ENCODE measurements at places on chromosomes 16 and 17.

GRCh38 chr16:86626966-86627365 is 48.6 kb downstream of the FOXL1 start:
- DNase-seq, result no peak

DNA sequence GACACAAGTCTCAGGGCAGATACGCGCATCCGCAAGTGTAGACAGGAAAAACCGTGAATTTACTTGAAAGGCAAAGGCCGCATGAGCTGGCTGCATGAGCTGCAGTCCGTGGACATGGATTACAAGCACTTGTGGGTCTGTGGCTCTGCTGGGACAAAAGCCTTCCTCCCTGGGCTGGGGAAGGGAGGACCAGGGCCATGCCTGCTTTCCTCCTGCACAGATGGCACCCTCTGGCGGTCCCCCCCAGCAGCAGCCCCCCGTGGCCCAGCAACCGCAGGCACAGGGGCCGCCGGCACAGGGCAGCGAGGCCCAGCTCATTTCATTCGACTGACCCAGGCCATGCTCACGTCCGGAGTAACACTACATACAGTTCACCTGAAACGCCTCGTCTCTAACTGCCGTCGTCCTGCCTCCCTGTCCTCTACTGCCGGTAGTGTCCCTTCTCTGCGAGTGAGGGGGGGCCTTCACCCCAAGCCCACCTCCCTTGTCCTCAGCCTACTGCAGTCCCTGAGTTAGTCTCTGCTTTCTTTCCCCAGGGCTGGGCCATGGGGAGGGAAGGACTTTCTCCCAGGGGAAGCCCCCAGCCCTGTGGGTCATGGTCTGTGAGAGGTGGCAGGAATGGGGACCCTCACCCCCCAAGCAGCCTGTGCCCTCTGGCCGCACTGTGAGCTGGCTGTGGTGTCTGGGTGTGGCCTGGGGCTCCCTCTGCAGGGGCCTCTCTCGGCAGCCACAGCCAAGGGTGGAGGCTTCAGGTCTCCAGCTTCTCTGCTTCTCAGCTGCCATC is 1.7 kb upstream of the MRPL12 start:
- peak; percentile 19 for DNase-seq

DNA sequence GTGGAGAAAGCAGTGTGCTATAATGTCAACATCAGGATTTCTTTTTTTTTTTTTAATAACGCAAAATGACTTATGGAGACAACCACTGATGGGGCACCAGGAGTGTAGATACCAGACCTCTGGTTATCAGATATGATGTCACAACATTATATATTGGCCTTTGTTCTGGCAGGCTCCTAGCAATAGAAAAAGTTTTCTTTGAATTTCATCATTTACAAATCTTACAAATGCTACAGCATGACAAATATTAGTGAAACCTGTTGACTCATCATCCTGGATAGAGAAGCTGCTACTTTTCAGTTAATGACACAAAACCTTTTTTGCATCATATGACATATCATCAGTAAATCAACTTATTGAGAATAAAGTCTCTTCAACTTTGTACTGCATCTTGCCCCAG is 6.1 kb downstream of the THUMPD1 start:
- no peak for DNase-seq

DNA sequence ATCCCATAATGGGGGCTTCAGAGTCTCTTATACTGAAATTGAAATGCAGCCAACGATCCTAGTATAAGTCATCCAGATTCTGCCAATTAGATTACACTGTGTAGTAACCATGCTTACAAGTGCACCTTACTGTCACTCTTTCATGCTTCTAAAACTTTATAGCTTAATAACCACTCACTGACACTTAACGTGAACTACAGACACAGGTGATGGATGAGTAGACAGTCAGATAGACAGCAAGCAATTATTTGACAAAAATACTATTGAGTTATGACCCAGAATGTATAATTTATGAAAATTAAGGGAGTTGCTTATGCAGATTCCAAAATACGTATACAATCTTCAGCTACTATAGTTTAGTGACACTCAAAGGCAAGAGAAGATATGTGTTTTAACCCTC is 6.3 kb downstream of the CDH8 start:
- DNase-seq, result no peak

DNA sequence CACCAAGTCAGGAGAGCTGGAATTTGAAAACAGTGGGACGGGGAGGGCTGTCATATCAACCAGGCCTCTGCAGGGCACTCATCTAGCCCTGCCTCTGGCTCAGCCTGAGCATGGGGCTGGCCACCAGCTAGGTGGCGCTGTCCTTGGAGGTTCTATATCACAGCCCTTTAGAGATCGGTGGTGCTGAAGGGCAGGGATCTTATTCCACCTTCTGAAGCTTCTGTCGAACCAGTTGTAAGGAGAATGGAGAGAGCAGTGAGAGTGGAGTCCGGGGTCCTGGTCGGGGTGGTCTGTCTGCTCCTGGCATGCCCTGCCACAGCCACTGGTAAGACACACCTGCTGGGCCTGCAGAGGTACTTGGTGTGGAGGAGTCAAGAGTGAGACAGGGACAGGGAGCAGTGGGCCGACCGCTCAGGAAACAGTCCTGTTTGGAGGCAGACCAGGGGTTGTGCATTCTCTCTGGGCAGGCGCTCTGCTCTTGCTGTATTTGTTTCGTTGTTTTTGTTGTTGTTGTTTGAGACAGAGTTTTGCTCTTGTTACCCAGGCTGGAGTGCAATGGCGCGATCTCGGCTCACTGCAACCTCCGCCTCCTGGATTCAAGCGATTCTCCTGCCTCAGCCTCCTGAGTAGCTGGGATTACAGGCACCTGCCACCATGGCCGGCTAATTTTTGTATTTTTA is at the start of gene CES3:
Gene CES3, plus strand, starts transcription at position 202 of the 680 bp plus-strand sequence. Its CDS starts 42 bp downstream, at position 244.
- DNase-seq, result peak; percentile 91

GRCh38 chr17:33832262-33832661 is 422.8 kb upstream of the CCL2 start:
- DNase-seq, result no peak

DNA sequence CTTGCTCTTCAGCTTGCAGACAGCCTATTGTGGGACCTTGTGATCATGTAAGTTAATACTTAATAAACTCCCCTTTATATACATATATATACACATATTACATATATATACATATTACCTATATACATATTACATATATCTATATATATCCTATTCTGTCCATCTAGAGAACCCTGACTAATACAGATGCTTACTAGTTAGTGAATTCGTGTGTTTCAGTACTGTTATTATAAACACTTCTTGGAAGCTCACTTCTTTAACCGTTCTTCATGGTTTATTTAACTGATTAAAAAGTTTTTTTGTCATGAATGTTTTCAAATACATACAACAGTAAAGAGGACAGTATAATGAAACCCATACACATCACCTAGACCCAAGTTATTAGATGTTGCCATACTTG is 12.6 kb downstream of the ORC6 start:
- DNase-seq, result no peak

DNA sequence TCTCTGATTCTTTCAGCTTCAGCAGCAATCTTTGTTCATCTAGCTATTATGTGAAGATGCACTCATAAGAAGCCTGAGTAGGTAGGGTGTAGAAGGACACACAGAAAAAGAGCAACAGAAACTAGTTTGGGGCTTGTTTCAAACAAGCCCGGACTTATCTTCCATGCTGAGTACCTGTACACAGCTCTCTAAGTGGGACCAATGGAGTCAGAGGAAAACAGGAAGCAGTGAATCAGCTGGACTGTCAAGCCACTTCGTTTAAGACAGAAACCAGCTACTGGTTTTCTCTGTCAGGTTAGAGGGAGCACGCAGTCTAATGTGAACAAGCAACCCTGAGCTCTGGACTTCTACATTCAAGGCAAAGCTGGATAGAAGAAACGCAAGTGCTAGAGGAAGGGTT is 16.0 kb downstream of the MAP2K6 start:
- no peak for DNase-seq

- DNase-seq, result no peak
Measured at GRCh38 chr16:23823475-23824384, 12.1 kb upstream of the PRKCB start.

GRCh38 chr17:42067371-42068091 is 17.1 kb upstream of the C17orf113 start:
- peak; percentile 76 for DNase-seq

- DNase-seq, result peak; percentile 97
Measured at GRCh38 chr17:64975318-64976087, 56.2 kb upstream of the LRRC37A3 start.

- no peak for DNase-seq
Measured at GRCh38 chr17:66371561-66371960, 69.1 kb downstream of the PRKCA start.

GRCh38 chr16:58010886-58011285 is 9.7 kb downstream of the USB1 start:
- no peak for DNase-seq

GRCh38 chr16:64872101-64872500 is 249.8 kb downstream of the CDH11 start:
- DNase-seq, result no peak

DNA sequence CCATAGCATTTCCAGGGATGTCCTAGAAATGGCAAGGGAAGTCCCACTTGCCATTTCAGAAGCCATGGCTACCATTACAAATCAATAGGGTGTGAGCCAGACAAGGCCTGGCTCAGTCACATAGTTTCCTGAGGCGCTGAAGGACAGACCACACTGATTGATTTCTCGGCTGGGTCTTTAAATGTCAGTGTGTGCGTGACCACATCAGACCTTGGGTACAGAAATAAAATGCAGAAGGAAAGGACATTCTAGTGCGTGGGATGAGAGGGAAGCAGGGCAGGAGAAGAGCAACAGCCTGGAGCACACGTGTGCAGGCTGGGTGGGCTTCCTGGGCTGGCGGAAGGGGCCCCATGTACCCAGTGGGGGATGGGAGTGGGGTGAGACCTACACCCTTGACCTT is 58.7 kb upstream of the LYRM9 start:
- DNase-seq, result no peak

DNA sequence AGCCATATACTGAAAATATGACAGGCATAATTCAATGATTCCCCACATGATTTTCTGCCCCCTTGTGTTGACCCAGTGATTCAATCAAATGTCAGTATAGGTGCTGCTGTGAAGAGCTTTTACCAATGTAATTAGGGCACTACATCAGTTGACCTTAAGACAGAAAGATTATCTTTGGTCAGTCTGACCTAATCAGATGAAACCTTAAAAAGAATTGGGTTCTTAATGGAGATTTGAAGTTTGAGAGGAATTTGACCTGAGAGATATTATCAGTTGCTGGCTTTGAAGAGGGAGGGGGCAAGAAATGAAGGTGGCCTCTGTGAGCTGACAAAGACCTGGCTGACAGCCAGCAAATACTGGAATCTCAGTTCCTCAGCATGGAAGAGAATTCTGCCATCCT is 358.7 kb upstream of the CA10 start:
- DNase-seq, result no peak

DNA sequence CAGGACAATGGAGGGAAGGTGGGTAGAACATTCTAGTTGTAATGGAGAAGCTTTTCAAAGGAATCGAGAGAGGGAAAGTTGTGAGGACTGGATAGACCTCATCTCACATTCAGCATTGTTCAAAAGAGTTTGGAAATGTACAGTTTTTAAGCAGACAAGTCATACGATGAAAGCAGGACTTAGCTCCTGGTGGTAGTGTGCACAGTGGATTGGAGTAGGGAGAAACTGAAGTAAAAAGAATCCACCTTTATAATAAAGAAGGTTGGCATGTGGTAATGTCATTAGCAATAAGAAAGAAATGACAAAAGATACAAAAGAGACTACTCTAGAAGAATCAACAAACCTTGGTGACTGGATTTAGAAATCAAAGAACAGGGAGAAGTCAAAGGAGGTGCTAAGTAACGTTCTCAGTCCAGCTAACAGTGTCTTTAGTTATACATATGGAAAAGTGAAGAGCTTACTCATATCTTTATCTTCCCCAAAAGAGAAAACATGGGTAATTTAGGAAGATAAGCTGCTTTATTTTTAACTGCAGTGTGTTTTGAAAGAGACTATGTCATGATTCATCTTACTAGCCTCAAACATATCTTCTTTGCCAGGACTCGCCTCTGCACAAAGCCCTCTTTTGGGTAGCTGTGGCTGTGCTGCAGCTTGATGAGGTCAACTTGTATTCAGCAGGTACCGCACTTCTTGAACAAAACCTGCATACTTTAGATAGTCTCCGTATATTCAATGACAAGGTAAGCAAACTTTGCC is 18.7 kb upstream of the EVI2A start:
- DNase-seq, result no peak

DNA sequence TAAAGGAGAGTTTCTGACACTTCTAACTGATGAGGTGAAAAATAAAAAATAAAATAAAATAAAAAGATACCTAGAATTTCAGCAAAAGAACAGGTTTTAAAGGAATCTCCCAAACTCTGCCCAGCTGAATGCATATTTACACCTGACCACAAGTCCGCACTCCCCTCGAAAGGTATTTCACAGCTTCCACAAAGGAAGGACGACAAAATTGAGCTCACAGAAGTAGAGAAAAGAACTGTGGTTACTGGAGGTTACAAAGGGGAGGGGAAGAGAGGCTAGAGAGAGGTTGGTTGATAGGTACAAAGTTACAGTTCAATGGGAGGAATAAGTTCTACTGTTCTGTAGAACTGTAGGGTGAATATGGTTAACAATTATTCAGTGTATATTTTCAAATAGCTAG is 5.0 kb downstream of the LITAF start:
- no peak for DNase-seq

DNA sequence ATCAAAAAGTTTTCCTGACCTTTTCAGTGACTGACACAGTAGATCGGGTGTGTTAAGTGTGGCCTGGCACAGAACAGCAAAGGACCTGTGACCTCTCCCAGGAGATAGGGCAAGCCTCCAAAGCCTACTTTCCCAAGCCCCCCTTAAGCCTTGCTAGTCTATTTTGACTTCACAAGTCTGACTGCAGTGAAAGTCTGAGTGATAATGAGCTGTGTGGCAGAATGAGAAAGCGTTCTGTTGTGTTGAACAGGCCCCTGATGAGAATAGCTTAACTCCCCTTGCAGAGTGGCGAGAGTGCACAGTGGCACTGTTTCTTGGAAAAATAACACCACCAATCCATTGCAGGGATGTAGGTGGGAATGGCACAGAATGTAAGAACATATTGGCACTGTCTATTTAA is 32.8 kb downstream of the MMD start:
- no peak for DNase-seq

GRCh38 chr17:14803826-14804225 is 461.3 kb downstream of the PMP22 start:
- DNase-seq, result no peak

- DNase-seq, result peak; percentile 96
Measured at GRCh38 chr17:48626245-48627117, at the start of gene HOXB9. Gene HOXB9 (minus strand): TSS chr17:48626358. CDS start chr17:48626269, 89 bp downstream.

GRCh38 chr17:1705004-1705403 is 5.2 kb downstream of the TLCD2 start:
- DNase-seq, result no peak

- no peak for DNase-seq
Measured at GRCh38 chr17:1744551-1745512, 2.2 kb downstream of the SERPINF2 start.

- DNase-seq, result no peak
Measured at GRCh38 chr16:65142276-65142675, 20.4 kb upstream of the CDH11 start.

All from HT-29 (cell line).